ENCODE measurements at places on chromosomes 12 and 14.
A peak's percentile ranks its signal among the peaks of the same experiment; 100 is the strongest.

DNA sequence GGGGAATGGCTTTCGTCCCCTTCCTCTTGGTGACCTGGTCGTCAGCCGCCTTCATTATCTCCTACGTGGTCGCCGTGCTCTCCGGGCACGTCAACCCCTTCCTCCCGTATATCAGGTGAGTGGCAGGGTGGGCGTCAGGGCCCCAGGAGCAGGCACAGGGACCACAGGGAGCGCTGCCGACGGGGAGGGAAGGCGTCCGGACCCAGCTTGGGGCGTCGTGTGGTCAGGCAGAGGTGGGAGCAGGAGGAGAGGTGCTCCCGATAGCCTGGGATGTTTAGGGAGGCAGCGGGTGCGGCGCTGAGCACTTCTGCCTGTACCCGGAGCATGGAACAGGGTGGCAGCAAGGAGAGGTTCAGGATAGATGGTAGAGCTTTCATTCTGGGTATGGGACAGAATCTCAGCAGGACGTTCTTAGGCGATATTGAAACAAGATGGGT lies 444 bp downstream of the DRAM1 start:
- no peak for DNase-seq

GRCh38 chr14:96038558-96038919 lies 623 bp upstream of the C14orf132 start:
- DNase-seq: no peak

- DNase-seq: no peak
Measured at GRCh38 chr14:102203382-102203781, 63.7 kb downstream of the WDR20 start.

GRCh38 chr12:64500394-64500793 lies 48.5 kb downstream of the TBK1 start:
- no peak for DNase-seq

- DNase-seq: peak; percentile 60
Measured at GRCh38 chr12:49983892-49984291, 11.1 kb downstream of the AQP6 start.

DNA sequence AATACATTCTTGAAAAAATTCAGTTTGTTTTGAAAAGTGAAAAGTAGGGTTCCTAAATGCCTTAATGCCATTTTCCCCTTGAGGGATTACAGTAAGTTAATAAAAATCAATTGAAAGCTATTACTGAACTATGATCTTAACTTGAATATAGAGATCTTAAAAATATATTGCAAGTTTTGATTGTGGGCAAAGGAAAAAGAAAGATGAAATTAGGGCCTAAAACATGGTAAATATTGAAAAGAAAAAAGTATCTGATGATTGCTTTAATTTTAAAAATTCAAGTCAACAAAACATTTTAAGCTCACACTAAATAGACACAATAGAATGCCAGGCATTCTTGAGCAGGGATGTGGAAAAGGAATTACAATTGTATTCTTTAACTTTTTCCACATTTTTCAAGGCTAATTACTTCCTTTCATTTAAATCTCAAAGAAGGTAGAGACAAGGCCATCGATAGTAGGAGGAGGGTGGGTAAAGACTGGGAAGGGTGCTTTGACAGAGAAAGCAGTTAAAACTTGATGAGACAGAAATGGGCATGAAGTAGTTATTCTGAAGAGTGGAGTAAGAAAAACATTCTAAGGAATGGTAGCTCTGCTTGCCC lies 294.4 kb downstream of the NELL2 start:
- DNase-seq: no peak

- no peak for DNase-seq
Measured at GRCh38 chr14:76129851-76130576, 21.7 kb upstream of the GPATCH2L start.

DNA sequence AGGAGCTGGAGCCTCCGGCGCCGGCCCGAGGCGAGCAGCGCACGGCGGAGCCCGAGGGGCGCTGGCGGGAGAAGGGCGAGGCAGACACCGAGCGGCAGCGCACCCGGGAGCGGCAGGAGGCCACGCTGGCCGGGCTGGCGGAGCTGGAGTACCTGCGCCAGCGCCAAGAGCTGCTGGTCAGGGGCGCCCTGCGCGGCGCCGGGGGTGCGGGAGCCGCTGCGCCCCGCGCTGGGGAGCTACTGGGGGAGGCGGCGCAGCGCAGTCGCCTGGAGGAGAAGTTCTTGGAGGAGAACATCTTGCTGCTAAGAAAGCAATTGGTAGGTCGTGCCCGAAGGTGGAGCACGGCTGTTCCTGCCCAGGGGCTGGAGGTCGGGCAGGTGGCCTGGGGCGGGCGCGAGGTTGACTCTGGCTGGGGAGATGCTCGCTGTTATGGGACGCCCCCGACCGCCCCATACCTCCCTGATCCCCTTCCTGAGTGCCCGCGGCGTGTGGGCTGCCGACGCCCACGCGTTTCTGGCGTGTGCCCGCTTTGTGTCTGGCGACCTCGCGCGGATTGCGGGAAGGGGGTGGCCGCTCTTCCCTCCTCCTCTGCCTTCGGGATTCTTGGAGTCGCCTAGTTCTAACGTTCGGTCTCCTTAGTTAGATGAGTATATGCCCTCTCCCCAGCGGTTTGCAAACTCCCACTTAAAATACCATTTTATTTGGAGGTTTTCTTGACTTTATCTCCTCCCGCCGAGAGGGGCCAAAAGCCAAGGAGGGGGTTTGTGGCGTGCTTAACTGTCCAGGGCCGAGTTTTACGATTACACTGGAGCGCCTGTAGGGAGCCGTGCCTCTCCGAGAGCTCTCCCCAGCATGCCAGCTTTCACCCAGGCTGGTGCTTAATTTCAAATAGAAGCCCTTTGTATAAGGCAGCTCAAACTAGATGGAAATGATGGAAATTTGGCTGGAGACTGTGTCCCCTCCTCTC lies 752 bp downstream of the DACT1 start:
- DNase-seq: no peak

DNA sequence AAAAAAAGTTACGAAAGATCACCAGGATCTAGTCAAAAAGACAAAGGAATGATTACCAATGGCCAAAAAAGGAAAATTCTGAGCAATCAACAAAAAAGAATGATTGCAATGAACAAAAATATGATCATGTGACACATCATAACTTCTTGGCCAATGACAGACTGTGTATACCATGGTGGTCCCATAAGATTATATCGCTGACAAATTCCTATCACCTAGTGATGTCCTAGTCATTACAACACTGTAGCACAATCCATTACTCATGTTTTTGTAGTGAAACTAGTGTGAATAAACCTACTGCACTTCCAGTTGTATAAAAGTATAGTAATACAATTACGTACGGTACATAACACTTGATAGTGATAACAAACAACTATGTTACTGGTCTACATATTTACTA lies 12.3 kb downstream of the SEL1L start:
- DNase-seq: no peak

DNA sequence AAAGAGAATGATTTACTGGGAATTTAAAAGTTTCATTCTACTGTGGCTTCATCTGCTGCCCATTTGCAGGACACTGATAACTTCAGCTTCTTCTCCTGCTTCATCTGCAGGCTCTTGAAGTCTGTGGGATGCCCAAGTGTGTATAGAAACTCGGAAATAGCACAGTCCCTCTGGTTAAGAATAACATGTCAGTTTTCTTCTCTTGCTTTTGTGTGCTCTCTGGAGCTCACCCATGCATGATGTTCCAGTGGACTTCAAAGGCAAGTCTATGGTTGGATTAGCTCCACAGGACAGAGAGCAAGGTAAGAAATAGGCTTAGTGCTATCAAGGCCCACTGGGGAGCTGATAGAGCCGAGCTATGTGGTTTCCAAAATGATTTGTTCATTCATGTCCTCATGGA lies 13.7 kb downstream of the RMST start:
- no peak for DNase-seq

DNA sequence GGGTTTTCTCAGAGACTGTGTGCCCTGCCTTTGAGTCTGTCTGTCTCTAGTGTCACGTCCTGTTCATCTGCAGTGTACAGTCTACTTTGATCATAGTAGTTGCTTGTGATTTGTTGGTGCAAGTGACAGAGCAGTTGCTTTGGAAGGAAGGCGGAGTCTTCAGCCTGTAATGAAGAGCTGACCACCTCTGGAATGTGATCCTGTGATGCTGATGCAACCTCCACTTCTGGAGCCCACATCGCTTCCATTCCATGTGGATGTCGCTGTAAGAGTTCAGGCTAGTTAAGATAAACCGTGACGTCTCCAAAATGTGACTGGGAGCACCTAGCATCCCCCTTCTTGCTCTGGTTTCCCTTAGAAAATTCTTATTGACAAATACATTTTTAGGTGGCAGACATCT lies 51.8 kb downstream of the PELI2 start:
- DNase-seq: no peak

DNA sequence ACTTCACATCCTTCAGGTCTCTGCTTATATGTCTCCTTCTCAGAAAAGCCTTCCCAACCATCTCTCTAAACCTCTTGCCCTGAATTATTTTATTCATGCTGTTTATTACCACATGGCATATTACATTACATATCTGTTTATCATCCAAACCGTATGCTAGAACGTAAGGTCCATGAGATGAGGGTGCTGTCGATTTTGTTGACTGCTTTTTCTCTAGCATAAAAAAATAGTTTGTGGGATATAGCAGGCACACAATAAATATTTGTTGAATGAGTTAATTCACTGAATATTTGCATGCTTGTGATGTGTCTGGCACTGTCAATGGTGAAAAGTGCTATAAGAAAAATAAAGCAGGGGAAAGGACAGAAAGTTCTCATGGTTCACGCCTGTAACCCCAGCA lies 22.9 kb downstream of the SAMD4A start:
- DNase-seq: no peak

DNA sequence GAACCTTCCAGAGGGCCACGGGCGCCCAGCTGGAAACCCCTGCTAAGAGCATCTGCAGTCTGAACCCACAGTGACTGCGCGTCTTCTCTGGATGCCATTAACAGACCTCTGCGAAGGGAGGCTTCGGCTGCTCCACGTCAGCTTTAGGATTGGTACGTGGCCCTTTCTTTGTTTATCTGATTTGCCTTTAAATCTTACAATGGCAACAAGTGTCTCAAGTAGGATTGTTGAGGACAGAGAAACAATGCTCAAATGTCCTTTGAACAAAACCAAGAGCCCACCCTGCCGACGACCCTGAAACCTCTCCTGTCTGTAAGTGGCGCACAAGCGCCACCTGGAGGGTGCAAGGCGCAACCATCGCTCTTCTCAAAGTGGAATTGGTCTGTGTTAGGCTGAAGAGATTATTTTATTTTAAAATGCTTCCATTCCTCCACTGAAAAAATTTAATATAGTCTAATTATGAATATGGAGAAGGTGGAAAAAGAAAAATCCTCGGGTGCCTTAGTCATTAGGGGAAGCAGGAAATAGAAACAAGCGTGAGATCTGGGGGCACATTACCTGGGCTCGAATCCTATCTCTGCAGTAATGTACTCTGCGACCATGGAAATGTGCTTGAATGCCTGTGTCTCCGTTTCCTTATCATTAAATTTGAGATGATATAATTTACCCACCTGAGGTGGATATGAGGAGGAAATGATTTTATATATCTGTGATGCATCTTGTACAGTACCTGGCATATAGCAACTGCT lies 82.6 kb upstream of the PTPRB start:
- no peak for DNase-seq

DNA sequence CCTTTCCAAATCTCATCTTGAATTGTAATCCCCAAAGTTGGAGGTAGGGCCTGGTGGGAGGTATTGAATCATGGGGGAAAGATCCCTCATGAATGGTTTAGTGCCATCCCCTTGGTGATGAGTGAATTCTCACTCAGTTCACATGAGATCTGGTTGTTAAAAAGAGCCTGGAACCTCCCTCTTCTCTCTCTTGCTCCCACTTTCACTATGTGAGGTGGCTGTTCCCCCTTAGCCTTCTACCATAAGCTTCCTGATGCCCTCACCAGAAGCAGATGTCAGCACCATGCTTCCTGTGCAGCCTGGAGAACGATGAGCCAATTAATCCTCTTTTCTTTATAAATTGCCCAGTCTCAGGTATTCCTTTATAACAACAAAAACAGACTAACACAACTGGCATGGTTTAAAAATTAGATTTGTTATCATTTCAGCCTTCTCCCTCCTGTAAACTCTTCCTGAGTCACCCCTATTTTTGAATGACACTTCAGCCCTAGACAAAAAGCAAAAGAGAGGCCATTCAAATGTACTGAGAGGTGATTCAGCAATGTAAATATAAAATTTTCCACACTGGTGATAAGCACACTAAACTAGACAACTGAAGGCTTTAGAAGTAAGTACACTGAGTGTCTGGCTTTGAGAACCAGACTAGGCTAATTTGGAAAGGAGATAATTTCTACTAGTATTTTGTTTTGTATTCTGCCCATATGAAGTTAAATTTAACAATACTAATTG lies 212.1 kb upstream of the ABCD2 start:
- no peak for DNase-seq

GRCh38 chr12:66118240-66118891 lies 12.2 kb downstream of the LLPH start:
- no peak for DNase-seq

DNA sequence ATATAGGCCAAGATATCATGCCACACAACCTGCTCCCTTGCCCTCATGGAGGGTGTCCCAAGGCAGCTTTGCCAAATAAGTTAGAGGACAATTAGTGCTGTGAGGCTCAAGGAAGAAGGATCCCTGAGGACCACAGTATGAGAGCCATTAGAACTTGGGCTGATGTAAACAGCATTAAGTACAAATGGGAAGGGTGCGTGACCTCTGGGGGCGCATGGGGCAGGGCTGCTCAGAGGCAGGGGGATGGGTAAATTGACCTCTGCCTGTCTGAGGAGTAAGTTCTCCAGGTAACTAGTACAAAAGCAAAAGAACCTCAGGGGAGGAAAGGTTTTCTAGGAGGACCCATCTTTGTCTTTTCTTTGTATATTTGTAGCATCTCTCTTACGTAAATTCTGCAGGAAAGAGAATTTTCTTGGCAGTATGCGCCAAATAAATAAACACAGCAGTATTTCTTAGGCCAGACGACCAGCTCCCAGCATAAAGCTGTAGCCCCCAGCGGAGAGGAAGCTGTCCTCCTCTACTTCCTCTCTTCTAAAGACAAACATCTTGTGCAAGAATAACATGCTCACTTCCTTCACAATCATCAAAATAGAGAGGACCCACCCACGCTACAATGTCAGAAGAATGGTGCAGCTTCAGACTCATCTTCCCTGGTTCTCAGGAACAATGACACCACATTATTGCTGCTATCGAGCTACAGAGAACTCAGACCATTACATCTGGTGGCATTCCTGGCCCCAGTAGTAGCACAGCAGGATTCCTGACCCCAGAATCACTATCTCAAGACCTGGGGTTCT lies 16.4 kb upstream of the VWF start:
- DNase-seq: no peak

GRCh38 chr14:28681681-28682080 lies 84.9 kb upstream of the FOXG1 start:
- no peak for DNase-seq

Data from AG09309 (cell line).